Peyer's patch (tissue), 4 donors: ENCODE measurements at places on chromosomes 16 and 17. TPM values are rescaled to one million over a fixed set of nuclear protein-coding genes. Genes with fewer than 3 reads are reported as not detected.

- no peak overlapping the region for H3K4me3 ChIP-seq
- no peaks in the 10 kb centered on the region for H3K27me3 ChIP-seq
- no peaks in the 10 kb centered on the region for H3K36me3 ChIP-seq
- H3K4me1 ChIP-seq, result no peaks in the 10 kb centered on the region
These were observed 28.2 kb upstream of the RBBP6 start for GRCh38 chr16:24511174-24511573.

DNA sequence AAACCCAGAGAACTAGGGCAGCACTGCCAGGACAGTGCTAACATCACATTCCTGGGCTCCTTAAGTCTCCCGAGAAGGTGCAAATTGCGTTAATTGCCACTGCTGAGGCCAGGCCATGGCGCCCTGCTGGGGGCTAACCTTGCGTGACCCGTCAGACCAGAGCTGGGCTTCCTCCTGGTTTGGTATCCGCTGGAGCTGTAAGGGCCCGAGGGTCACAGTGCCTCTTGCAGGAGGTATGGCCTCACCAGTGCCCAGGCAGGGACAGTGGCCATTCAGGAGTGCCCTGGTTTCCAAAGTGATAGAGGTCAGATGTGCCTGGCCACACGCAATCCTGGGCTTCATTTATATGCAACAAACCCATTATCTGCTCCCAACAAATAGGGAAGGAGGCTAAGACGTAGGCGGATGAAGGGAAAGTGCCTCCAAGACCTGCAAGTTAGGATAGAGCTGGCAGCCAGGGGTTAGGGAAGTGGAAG is 17.7 kb upstream of the ADCY9 start:
- no peaks in the 10 kb centered on the region for H3K36me3 ChIP-seq
- DNase-seq, result no peak
- no peaks in the 10 kb centered on the region for H3K27me3 ChIP-seq
- H3K4me1 ChIP-seq, result no peaks in the 10 kb centered on the region

DNA sequence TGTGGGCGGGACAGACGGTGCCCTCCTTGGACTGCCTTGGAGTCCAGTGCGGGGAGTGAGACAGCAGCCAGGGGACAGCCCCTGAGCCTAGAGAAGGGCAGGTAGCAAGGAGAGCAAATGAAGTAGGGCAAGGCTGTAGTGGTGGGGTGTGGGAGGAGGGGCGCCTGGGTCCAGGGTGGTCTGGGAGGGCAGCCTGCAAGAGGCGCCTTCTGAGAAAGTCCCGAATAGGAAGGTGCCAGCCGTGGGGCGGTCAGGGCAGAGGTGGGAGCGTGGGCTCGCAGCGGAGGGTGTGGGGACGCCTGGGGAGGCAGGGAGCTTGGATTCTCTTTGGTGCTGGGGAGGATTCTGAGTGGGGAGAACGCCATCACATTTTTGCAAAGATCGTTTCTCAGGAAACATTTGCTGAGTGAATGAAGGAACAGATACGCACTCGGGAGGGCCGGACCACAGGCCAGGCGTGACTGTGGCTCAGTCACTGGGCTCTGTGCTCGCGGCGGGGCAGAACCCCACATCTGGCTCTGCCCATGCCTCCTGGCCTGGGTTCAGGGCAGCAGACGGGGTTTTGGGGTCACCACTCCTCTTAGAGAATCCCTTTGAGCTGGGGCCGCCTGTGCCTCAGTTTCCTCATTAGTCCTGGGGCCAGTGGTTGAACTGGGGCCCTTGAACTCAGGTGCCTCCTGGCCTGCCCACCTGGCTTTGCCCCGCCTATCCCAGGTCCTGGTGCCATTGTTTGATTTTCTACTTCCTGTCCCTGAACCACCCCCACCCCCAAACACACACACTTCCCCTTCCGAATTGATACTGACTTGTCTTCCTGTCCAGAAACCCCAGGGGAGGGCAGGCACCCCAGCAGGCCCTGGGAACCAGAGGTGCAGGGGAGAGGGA is 4.2 kb downstream of the SNN start:
- H3K27ac ChIP-seq, result peak overlapping the region; percentile 25
- H3K36me3 ChIP-seq, result no peaks in the 10 kb centered on the region
- no peak overlapping the region for H3K4me3 ChIP-seq
- no peaks in the 10 kb centered on the region for H3K27me3 ChIP-seq
- DNase-seq, result peak; percentile 83

GRCh38 chr17:16258901-16259300 is 41.9 kb downstream of the PIGL start:
- no peaks in the 10 kb centered on the region for H3K4me1 ChIP-seq
- H3K27me3 ChIP-seq, result no peaks in the 10 kb centered on the region
- no peak overlapping the region for H3K4me3 ChIP-seq
- no peak for DNase-seq

DNA sequence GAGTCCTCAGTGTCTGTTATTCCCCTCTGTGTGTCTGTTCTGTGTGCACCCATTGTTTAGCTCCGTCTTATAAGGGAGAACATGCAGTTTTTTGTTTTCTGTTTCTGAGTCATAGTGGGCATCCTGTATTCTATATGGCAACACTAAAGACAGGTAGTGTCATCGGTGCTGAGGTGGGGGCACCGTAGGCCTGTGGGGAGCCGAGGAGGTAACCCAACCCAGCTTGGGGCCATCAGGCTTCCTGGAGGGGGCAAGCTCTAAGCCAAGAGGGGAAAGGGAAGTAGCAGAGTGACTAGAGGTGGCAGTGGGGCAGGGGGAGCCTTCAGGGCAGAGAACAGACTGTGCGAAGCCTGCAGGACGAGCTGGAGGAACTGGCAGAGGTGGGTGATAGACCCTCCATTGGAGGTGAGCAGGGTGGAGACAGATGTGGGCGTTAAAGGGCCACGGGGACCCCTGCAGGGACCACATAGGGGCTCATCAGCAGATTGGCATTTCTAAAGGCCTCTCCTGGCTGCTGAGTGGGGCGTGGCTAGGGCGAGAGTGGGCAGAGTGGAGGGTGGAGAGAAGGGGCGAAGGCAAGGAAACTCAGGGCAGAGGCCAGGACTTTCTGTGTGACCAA is 36.5 kb downstream of the CPNE2 start:
- no peak for DNase-seq
- no peaks in the 10 kb centered on the region for H3K27me3 ChIP-seq
- H3K36me3 ChIP-seq, result peaks cover 28% of the 10 kb centered on the region
- no peak overlapping the region for H3K4me3 ChIP-seq
- H3K4me1 ChIP-seq, result no peaks in the 10 kb centered on the region

The RNF227 gene
- total RNA-seq, result not detected

DNA sequence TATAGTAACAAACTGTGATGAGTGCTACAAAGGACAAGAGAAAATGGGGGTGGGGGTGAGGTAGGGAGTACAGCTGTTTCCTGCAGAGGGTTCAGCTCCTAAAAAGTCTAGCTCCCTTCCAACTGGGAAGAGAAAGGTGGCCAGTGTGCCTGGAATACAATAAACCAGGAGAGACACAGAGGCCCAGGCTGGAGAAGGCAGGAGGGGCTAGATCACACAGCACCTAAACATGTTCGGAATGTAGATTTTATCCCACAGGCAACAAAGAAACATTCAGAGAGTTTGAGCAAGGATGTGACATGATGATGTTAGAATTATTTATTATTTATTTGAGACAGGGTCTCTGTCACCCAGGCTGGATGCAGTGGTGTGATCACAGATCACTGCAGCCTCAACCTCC is 10.2 kb downstream of the TEX2 start:
- H3K4me1 ChIP-seq, result no peaks in the 10 kb centered on the region
- H3K27me3 ChIP-seq, result no peaks in the 10 kb centered on the region
- no peak overlapping the region for H3K4me3 ChIP-seq
- no peak for DNase-seq

DNA sequence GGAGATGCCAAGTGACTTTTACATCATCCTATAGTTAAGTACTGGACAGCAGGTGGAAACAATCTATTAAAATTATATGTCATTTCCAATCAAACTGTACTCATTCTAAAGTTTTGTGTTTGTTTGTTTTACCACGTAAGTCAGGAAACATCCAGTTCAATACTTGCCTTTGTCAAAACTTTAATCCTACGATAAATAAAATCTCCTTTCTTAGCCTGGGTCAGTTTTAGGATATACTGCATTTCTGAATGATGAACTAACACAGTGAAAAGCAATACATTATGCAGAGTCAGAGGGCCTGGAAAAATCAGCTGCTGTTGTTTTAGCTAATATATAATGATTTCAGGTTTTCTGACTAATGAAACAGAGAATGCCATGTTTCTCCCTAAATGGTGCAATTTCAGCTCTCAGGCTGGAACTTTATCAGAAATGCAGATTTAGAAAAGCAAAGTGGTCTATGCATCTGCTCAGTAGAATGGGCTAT is 756.4 kb downstream of the CDH11 start:
- no peaks in the 10 kb centered on the region for H3K27me3 ChIP-seq
- H3K36me3 ChIP-seq, result no peaks in the 10 kb centered on the region
- DNase-seq, result no peak

The TSPAN10 gene
- total RNA-seq, result not detected

GRCh38 chr17:80475910-80476876 is at the start of gene NPTX1:
NPTX1 (minus strand) TSS chr17:80476607; CDS start chr17:80476446, 161 bp downstream.
- H3K27ac ChIP-seq, result no peak within 1 kb of the TSS
- H3K4me1 ChIP-seq, result peaks cover 16% of the 10 kb centered on the region
- H3K27me3 ChIP-seq, result peaks cover 52% of the 10 kb centered on the region
- peak within 1 kb of the TSS; percentile 41 for H3K4me3 ChIP-seq
- no peaks in the 10 kb centered on the region for H3K36me3 ChIP-seq
- DNase-seq, result no peak

DNA sequence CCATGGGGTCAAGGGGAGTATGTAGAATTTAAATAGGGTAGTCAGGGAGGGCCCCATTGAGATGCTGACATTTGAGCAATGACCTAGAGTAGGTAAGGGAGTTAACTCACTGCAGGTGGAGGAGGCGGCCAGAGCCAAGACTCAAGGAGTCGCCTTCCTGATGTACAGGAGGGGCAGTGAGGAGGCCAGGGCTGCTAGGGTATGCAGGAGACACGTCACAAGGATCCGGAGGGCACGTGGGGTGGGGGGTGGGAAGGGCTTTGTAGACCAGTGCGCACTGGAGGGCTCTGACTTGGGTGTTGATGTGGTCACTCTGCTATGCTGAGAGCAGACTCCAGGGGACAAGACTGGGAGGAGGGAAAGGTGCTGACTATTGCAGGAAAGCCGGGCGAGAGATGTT is 37.5 kb downstream of the SPECC1 start:
- no peaks in the 10 kb centered on the region for H3K4me1 ChIP-seq
- no peak for DNase-seq

DNA sequence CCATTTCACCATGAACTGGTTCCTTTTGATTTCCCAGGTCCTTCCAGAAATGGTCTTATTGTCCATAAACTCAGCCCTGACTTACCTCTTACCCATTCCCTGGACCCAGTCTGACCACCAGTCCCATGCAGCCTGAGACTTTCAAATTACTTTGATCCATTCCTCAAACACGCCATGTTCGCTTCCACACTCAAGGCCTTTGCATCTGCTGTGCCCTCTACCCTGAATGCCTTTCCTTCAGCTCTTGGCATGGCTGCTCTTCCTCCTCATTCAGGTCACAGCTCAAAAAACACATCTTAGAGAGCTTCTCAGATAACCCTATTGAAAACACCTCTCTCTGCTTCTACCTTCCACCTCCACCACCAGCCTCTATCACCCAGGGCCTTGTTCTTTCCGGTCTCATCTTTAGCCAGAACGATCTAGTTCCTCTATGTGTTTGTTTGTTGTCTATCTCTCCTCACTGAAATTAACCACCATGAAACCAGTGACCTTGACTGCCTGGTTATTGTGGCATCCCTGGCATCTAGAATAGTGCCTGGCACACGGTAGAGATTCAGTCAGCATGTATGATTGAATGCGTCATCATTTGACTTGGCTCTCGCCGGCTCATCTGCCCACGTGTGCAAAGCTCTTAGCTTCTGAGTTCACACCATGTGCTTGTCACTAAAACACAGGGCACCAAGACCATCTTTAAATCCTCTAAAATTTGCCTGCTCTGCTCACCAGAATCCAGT is 12.8 kb downstream of the CRYM start:
- no peaks in the 10 kb centered on the region for H3K27me3 ChIP-seq
- no peaks in the 10 kb centered on the region for H3K36me3 ChIP-seq
- peaks cover 15% of the 10 kb centered on the region for H3K4me1 ChIP-seq
- no peak for DNase-seq
- no peak overlapping the region for H3K27ac ChIP-seq

The KRT32 gene
- total RNA-seq, result not detected

- H3K4me1 ChIP-seq, result no peaks in the 10 kb centered on the region
- H3K27me3 ChIP-seq, result no peaks in the 10 kb centered on the region
These were observed 6.3 kb downstream of the SLC38A7 start for GRCh38 chr16:58678269-58678668.

DNA sequence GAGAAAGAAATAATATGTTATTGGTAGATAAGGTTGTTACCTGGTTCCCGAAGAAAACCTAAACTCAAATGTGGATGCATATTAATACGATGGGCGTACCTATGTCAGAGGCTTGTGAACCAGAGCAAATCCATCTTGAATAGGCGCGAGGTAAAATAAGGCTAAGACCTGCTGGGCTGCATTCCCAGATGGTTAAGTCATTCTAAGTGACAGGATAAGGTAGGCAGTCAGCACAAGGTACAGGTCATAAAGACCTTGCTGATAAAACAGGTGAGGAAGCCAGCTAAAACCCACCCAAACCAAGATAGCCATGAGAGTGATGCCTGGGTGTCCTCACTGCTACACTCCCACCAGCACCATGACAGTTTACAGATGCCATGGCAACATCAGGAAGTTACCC is 1400.1 kb downstream of the CDH8 start:
- no peak overlapping the region for H3K4me3 ChIP-seq
- H3K4me1 ChIP-seq, result no peaks in the 10 kb centered on the region
- no peak overlapping the region for H3K27ac ChIP-seq
- H3K27me3 ChIP-seq, result no peaks in the 10 kb centered on the region

DNA sequence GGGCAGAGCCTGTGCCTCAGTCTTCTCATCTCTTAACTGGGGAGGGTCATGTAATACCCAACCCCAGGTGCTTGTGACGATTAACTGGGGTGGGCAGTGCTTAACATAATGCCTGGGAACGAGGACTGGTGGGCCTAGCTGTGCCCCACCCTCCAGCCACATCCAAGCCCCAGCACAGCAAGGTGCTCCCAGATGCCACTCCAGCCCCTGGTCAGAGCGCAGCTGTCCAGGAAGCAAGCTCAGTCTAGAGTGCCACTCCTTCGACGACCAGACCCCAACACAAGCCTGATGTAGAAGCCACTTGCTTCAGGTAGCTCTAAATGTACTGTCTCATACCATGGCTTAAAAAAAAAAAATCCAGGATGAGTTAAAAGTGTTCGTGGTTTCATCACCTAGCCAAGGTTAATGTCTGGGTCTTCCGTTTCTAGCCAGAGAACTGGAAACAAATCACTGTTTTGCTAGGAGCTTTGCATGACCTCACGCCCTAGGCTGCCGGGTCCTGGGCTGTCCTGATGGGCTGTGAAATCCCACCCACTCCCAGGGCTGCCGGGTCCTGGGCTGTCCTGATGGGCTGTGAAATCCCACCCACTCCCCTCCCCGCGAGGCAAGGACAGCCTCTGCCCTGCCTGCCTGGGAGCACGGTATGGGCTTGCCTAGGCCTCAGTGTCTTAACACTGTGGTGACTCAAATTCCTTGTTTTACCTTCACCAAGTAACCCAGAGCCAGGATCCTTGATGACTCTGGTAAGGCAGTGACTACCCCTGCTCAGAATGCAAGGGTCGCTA is 7.7 kb downstream of the MIEF2 start:
- H3K36me3 ChIP-seq, result peaks cover 24% of the 10 kb centered on the region
- no peak for DNase-seq
- H3K27ac ChIP-seq, result no peak overlapping the region
- H3K4me3 ChIP-seq, result no peak overlapping the region
